Activated naive CD4-positive, alpha-beta T cell treated with Interleukin-2 at 50 U/mL for 16 hours (primary cell): ENCODE measurements at places on chromosomes 6 and 20.

DNA sequence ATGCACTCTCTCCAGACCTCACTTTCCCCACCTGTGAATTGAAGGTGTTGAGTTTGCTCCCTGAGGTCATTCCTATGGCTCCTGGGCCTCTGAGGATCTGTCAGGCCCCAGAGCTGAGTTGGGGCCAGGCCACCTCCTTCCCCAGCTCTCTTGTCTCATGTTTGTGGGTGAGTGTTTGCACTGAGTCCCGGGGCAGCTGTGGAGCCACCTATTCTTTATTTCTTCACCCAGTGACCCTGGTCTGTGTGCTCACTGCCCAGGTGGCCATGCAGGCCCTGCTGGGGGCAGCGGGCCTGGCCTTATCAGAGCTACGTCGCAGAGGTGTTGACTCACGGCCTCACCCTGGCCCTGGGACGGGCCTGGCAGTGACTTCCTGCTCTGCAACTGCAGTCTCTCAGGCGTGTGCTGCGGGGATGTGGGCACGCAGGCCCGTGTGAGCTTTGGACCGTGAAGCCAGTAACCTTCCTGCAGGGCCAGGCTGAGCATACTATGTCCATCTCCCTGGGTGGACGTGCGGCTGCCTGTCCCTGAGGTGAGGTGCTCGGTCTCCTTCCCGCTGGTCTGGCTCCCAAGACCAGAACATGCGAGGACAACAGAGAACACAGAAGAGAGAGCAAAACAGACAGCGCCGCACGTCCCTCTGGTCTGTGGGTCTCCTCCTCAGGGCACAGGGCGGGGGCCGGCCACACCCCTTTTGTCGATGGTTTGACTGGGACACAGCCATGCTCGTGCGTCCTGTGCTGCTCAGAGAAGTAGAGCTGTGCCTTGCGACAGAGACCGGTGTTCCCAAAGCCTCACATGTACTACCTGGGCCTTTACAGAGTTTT, 12.1 kb downstream of the TMEM181 start:
- DNase-seq = no peak

- DNase-seq = no peak
Measured at GRCh38 chr6:39776581-39776980, 15.6 kb upstream of the DAAM2 start.

- no peak for DNase-seq
Measured at GRCh38 chr6:54898767-54899166, 52.2 kb downstream of the FAM83B start.

GRCh38 chr6:121436274-121436857, 920 bp downstream of the GJA1 start:
- no peak for DNase-seq

GRCh38 chr20:62507323-62507722, 31.5 kb upstream of the GATA5 start:
- DNase-seq = no peak

- no peak for DNase-seq
Measured at GRCh38 chr6:99195986-99196655, 153.4 kb downstream of the FAXC start.

DNA sequence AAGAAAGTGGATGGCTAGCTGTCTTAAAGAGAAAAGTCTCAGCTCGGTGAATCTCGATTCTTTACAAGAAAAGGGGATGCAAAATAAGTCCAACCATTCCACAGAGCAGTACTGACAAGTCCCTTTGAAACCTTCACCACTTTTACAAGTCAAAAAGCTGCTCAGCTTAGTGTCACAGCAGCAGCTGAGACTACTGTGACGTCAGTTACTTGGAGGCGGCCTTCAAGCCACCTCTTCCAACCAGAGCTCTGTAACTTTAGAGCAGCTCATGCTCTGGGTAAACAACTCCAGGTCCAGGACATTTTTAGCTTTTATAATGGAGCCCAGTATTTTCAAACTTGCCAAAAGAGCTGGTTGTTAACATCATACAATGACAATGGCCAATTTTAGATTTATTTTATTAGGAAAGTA, at the start of gene KIAA0408:
Gene KIAA0408 (minus strand): TSS at position 159 of the 411 bp plus-strand sequence. CDS start 5,408 bp downstream, outside the sequence.
- DNase-seq = no peak

DNA sequence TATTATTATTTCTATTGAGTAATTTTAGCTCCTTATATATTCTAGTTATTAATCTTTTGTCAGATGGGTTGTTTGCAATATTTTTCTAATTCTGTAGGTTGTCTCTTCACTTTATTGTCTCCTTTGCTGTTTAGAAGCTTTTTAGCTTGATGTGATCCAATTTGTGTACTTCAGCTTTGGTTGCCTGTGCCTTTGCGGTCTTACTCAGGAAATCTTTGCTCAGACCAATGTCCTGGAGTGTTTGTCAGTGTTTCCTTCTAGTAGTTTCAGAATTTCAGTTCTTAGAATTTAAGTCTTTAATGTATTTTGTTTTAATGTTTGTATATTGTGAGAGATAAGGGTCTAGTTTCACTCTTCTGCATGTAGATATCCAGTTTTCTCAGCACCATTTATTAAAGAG, 916.0 kb upstream of the EYS start:
- no peak for DNase-seq

- DNase-seq = no peak
Measured at GRCh38 chr20:49762940-49763766, 49.5 kb upstream of the B4GALT5 start.

GRCh38 chr6:132443206-132443605, 41.9 kb upstream of the MOXD1 start:
- DNase-seq = no peak

DNA sequence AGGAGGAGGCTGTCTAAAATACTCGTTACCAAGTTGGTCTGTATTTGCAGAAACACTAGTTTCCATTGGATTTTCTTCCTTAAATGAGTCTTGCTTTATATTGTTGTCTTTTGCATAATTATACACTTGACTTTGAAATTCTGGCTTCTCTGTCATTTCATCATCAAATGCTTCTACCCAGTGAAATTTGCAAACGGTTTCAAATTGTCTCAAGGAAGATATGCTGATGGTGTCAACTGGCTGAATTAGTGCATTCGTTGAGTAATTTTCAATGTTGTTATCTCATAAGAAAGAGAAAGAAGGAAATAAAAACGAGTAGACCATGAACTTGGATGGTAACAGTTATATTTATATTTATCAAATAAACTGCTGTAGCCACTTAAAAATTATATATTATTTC, 10.8 kb downstream of the CAGE1 start:
- DNase-seq = no peak

GRCh38 chr6:81854474-81854873, 102.0 kb upstream of the TENT5A start:
- no peak for DNase-seq

GRCh38 chr20:61514396-61514795, 262.3 kb downstream of the CDH4 start:
- no peak for DNase-seq

DNA sequence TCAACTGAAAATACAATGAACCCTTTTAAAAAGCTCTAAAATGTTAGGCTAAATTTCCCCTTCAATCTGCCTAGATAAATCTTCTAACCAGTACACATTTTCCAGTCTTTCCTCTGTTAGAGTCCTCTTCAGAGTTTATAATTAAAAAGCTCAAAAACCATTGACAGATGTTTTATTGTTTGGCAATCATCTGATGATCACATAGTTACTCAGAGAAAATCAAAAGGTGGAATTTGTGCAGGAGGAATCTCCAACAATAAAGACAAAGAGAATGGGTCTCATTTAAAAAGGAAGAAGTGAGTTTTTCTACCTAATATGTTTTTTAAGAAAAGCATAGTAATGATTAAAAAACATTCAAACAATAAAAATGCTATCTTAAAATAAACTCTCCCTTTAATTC, 3.1 kb downstream of the TRAPPC3L start:
- no peak for DNase-seq

DNA sequence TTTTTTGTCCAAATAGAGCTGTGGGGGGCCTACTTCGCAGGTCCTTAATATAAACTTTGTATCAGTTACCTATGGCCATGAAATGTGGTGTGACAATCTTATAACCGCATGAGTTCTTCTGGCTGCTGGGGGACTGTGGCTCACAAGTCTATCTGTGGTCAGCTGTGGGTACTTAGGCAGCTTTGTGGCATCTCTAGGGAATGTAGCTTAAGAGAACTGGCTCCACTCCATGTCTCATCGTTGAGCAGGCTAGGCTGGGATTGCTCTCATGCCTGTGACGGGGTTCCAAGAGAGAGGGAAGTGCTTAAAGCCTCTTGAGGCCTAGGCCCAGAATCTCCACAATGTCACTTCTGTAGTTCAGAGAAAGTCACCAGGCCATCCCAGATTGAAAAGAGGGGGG, 140.5 kb downstream of the BTBD3 start:
- DNase-seq = no peak

- DNase-seq = no peak
Measured at GRCh38 chr6:34412016-34412415, 13.9 kb downstream of the RPS10 start.

- DNase-seq = no peak
Measured at GRCh38 chr6:34104186-34104585, 41.7 kb downstream of the GRM4 start.

- no peak for DNase-seq
Measured at GRCh38 chr6:159493898-159494585, 199.0 kb downstream of the SOD2 start.

- no peak for DNase-seq
Measured at GRCh38 chr20:11051136-11051535, 377.3 kb upstream of the JAG1 start.

GRCh38 chr6:39088331-39088730, 26.7 kb downstream of the SAYSD1 start:
- DNase-seq = no peak

- DNase-seq = no peak
Measured at GRCh38 chr20:48850257-48850976, 22.6 kb upstream of the PREX1 start.

GRCh38 chr6:4693173-4693970, 82.8 kb upstream of the CDYL start:
- no peak for DNase-seq

- DNase-seq = no peak
Measured at GRCh38 chr6:166637812-166638572, 10.9 kb upstream of the RPS6KA2 start.

- DNase-seq = no peak
Measured at GRCh38 chr6:6711832-6712448, 123.4 kb downstream of the LY86 start.

- DNase-seq = no peak
Measured at GRCh38 chr6:104462811-104463599, 396.7 kb downstream of the HACE1 start.

GRCh38 chr20:54469952-54470351, 5.4 kb upstream of the DOK5 start:
- no peak for DNase-seq

DNA sequence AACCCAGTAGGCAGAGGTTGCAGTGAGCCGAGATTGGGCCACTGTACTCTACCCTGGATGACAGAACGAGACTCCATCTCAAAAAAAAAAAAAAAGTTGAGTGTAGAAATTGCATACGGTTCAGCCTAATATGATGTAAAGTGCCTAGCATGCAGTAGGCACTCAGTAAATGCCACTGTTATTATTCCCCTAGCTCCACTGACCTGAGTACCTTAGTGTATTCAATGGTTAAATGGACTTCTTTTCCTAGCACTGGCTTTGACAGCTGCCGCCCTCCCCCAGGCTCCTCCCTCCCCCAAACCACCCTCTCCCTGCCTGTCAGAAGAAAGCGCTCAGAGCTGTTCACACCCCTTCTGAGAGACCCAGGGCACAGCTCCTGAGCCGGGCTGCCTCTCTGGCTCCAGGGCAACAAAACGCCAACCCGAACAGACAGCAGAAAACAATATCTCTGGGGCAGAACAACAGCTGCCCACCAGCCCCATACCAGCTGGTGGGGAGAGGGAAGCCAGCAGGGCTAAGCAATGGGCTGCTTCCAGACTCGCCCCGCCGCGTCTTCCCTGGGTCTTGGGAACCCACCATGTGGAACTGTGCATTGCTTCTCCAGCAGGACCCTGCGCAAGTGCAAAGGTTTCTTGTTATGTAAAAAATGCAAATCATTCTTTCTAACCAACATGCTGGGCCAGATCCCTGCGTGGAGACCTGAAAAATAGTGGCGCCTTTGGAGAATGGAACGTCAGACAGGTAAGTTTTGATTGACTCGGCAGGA, 4.5 kb downstream of the CPNE5 start:
- no peak for DNase-seq

DNA sequence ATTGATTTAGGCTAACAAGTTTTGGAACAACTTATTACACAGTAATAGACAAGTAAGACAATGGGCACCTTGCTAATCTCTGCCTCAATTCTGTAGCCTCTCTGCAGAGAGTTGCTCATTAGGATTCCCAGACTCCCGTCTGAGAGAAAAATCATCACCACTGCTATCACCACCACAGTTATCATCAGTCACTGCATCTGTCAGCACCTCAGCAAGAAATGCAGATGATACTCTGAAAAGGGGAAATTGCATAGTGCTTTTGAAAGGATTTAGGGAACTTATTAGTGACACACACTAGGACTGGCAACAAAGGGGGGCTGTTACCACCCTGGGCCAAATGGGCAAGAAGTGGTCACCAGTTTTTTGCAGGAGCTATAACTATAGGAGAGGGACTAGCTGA, 39.9 kb downstream of the FOXA2 start:
- DNase-seq = no peak

GRCh38 chr20:25224941-25225340, 22.9 kb upstream of the PYGB start:
- no peak for DNase-seq

- no peak for DNase-seq
Measured at GRCh38 chr20:33561692-33562601, 72.1 kb downstream of the CBFA2T2 start.

GRCh38 chr20:16624106-16624505, 50.9 kb upstream of the KIF16B start:
- no peak for DNase-seq

DNA sequence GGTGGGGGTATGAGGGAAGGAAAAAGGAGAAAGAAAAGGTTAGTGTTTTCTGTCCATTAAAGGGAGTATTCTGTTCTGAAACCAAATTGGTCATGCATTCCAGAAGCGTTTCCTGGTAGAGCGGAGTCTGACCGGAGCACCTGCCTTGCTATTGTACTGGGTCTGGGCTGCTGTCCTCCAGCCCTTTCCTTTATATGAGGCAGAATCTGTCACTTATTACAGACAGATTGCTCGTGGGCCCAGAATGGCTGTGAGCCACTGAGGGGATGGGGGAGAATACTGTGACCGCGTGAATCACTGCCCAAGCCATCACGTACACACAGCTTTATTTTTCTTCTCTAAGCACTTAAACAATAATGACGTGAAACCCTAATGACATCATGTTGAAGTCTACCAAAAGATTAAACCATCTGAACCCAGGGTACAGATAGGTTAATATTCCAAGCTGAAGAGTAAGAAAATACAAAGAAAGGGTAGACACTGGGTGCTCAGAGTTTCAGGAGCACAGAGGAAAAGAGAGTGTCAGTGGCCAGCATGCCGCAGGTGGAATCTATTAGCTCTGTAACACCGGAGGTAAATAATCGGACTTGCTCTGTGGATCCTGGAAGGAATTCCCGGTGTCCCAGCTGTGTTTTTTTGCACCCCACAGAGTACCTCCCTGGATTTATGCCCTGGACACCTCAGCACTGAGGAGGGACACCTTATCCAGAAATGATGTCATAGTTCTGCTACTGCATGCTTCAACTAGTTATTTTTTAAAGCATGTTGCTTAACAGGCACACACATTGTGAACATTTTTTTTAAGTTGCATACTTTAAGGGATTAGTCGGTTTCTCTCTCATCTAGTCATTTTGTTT, 573.3 kb downstream of the PKHD1 start:
- DNase-seq = no peak
